ENCODE measurements at places on chromosomes 4 and X.

DNA sequence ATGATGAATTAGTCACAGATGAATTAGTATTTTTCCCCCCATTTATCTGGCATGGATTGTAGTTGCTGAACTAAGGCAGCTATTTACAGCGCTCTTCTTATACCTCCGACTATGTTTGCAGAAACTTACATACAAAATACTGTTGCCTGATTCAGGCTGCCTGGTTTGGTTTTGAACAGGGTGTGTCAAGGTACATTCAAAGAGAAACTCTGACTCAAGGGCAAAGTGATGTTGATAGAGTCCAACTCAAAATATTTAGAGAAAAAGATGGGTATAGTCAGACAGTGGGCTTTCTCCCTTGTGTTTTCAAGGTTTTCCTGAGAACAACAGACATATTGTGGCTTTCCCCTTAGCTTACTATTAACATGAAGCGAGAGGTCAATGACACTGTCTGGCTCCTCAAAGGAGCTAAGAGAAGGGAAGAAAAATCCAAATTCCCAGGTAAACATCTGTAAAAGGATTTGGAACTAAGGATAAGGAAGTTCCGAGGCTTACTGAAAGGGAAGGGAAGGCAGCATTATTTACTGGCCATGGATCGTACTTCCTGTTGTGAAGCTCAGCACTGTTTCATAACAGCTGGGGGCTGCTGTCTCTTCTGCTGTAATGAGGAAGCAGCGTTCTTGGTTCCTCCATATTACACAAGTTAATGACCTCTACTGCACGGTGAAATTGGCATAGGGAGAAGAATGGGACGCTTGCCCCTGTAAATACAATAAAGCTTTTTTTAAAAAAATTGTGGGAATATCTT, 30.9 kb downstream of the FAM9C start:
- peaks cover 4% of the 10 kb centered on the region for H3K36me3 ChIP-seq
- H3K4me1 ChIP-seq = peaks cover 70% of the 10 kb centered on the region
- H3K27ac ChIP-seq = peak overlapping the region; percentile 88
- H3K27me3 ChIP-seq = no peaks in the 10 kb centered on the region

DNA sequence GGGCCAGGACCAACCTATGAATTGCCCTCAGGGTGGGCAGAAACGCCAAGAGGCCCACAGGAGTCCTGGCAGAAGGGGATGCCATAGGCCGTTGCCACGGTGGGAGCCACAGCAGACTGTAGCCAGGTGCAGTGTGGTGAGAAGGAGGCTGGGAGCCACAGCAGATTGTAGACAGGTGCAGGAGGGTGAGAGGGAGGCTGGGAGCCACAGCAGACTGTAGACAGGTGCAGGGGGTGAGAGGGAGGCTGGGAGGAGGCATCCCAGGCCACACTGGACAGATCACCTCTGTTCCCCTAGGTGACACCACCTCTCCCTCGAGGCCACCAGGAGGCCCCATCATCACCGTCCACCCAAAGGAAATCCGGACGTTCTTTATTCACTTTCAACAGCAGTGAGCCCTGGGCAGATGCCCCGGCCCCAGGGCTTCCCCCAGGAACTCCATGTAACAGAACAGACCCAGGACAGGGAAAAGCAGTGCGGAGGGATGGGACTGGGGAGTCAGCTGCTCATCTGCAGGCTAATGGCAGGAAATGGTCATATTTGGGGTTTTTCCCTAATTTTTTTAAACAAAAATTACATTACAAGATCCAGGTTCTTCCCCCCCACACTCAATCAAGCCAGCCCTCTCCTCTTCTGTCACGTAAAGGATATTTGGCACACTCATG, 19.5 kb upstream of the MRFAP1 start:
- no peaks in the 10 kb centered on the region for H3K27me3 ChIP-seq
- no peak overlapping the region for H3K4me3 ChIP-seq
- no peak for DNase-seq
- H3K36me3 ChIP-seq = peaks cover 33% of the 10 kb centered on the region
- H3K27ac ChIP-seq = no peak overlapping the region
- H3K4me1 ChIP-seq = no peaks in the 10 kb centered on the region

- no peaks in the 10 kb centered on the region for H3K36me3 ChIP-seq
- DNase-seq = no peak
- H3K27me3 ChIP-seq = no peaks in the 10 kb centered on the region
- peaks cover 3% of the 10 kb centered on the region for H3K4me1 ChIP-seq
These were observed 66.3 kb downstream of the GAB1 start for GRCh38 chr4:143402776-143403552.

DNA sequence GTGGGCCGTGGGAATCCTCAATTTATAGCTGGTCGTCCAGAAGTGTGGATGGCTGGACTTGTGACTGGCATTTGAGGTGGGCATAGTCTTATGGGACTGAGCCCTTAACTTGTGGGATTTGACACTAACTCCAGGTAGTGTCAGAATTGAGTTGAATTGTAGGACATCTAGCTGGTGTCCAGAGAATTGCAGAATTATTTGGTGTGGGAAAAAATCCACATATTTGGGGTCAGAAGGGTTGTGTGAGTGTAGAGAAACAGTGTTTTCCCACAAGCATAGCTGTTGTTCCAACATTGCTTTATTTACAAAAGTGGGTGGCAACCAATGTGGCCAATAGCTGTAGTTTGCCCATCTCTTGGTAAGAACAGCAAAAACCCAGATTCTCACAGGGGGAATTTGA, 91.3 kb downstream of the MOSPD2 start:
- no peaks in the 10 kb centered on the region for H3K27me3 ChIP-seq
- DNase-seq = no peak
- no peak overlapping the region for H3K4me3 ChIP-seq
- no peak overlapping the region for H3K27ac ChIP-seq
- no peaks in the 10 kb centered on the region for H3K36me3 ChIP-seq

DNA sequence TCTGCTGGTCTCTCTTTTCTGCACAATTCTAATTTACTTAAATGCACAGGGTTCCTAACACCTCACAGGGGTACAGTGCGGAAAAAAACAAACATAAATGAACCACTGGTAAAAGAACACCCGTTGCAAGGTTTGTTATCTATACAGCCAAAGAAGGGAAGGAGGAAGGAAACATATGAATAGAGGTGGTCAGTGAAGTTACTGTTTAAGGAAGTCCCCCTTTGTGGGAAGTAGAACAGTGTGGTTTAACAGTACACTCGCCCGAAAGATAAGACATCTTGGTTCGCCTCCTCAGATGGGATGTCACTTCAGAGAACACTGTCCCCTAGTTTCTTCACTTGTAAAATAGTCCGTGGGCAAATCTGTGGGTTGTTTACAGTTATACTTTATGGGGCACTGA, 57.5 kb downstream of the TEC start:
- no peak overlapping the region for H3K27ac ChIP-seq
- no peaks in the 10 kb centered on the region for H3K36me3 ChIP-seq
- H3K4me1 ChIP-seq = peaks cover 10% of the 10 kb centered on the region

- H3K4me1 ChIP-seq = peaks cover 25% of the 10 kb centered on the region
- H3K4me3 ChIP-seq = no peak overlapping the region
- H3K27me3 ChIP-seq = no peaks in the 10 kb centered on the region
These were observed 111.7 kb upstream of the RPS6KA3 start for GRCh38 chrX:20378233-20378920.

DNA sequence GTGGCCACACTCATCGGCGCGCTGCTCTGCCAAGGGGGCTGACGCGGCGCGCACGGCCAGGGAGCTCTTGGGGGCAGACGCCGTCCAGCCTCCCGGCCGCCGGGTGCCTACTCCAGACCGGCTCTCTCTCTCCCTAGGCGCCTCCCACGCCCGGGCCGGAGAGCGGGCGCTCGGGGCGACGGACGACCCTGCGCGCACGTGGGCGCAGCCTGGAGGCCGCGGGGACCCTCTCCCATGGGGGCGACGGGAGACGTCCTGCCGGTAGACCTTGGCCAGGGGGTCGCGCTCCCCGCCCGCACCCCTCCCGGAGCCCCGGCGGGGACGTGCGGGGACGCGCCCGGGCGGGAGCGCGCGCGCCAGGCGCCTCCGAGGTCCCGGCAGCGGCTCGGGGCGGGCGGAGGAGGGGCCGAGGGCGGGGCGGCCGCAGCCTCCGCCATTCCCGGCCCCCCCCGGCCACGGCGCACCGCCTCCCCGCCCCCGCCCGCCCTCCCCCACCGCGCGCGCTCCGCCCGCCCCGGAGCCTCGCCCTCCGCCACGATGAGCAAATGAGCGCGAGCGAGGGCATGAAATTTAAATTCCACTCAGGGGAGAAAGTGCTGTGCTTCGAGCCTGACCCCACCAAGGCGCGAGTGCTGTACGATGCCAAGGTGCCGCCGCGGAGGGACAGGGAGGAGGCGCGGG, at the start of gene MSL3:
Gene MSL3 (plus strand): TSS at position 519 of the 681 bp plus-strand sequence. CDS start 27 bp downstream, at position 546.
- peaks cover 28% of the 10 kb centered on the region for H3K27me3 ChIP-seq
- H3K36me3 ChIP-seq = peaks cover 20% of the 10 kb centered on the region
- peak within 1 kb of the TSS; percentile 98 for H3K27ac ChIP-seq
- H3K4me1 ChIP-seq = peaks cover 18% of the 10 kb centered on the region

GRCh38 chr4:3030566-3031356, 43.6 kb downstream of the HTT-AS start:
- no peaks in the 10 kb centered on the region for H3K4me1 ChIP-seq
- H3K36me3 ChIP-seq = no peaks in the 10 kb centered on the region
- H3K4me3 ChIP-seq = no peak overlapping the region
- H3K27ac ChIP-seq = no peak overlapping the region

GRCh38 chr4:38308728-38309311, 348.6 kb downstream of the PTTG2 start:
- peaks cover 78% of the 10 kb centered on the region for H3K4me1 ChIP-seq
- H3K27me3 ChIP-seq = peaks cover under 1% of the 10 kb centered on the region
- no peak overlapping the region for H3K4me3 ChIP-seq
- no peak overlapping the region for H3K27ac ChIP-seq

GRCh38 chr4:2096073-2096609, 37.0 kb downstream of the NAT8L start:
- H3K27ac ChIP-seq = no peak overlapping the region

GRCh38 chr4:80740375-80740774, 290.1 kb upstream of the BMP3 start:
- H3K4me3 ChIP-seq = no peak overlapping the region
- no peak overlapping the region for H3K27ac ChIP-seq
- H3K36me3 ChIP-seq = no peaks in the 10 kb centered on the region
- no peaks in the 10 kb centered on the region for H3K4me1 ChIP-seq
- DNase-seq = no peak

DNA sequence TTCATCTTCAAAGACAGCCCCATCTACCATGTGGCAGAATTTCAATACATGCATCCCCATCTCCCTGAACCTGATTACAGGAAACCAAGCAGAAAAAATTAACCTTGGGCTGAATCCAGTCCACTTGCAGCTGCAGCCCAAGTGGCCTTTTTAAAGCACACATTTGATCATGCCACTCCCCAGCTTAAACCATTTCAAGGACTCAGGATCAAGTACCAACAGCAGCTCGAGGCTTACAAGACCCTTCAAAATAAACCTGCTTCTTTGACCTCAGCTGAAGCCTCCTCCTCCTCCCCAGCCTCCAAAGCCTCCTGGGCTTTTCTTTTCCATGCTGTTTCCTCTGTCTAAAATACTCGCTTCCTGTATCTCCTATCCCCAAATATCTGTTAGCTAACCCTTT, 50.7 kb upstream of the KIT start:
- no peaks in the 10 kb centered on the region for H3K27me3 ChIP-seq
- no peaks in the 10 kb centered on the region for H3K4me1 ChIP-seq
- H3K36me3 ChIP-seq = no peaks in the 10 kb centered on the region
- DNase-seq = no peak
- H3K27ac ChIP-seq = no peak overlapping the region
- no peak overlapping the region for H3K4me3 ChIP-seq

DNA sequence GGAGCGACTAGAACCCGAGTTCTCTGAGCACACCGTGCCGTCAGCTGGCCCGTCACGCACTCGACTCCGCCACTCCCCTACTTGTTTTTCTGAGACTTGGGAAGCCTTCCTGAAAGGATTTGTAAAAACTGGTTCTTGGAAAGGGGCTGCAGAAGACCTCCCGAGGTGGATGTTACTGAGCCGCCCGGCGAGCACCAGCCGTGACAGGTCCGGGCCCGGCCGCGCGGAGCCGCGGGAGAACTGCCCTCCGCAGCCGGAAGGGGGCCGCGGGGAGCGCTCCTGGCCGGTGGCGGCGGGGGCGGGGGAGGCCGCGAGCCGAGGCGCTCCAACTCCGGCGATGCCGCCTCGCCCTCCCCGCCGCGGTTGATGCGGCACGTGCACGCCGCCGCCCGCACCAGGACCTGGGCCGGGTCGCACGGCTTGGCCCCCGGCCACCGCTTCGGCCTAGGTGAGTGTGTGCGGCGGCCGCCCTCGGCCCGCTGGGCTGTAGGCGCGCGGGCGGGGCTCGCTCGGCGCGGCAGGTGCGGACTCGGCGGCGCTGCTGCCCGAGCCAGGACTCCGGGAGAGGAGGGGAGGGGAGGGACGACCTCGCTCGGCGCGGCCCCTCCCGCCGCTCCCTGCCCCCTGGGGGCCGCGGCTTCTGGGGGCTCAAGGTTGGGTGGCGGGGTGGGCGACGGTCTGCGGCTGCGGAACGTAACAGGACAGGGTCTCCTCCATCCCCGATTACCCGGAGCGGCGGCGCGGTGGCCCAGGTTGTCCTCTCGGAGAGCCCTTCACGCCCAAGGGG, 1.7 kb downstream of the SPRY1 start:
- peaks cover 40% of the 10 kb centered on the region for H3K4me1 ChIP-seq
- H3K4me3 ChIP-seq = peak overlapping the region; percentile 83
- peak overlapping the region; percentile 67 for H3K27ac ChIP-seq

DNA sequence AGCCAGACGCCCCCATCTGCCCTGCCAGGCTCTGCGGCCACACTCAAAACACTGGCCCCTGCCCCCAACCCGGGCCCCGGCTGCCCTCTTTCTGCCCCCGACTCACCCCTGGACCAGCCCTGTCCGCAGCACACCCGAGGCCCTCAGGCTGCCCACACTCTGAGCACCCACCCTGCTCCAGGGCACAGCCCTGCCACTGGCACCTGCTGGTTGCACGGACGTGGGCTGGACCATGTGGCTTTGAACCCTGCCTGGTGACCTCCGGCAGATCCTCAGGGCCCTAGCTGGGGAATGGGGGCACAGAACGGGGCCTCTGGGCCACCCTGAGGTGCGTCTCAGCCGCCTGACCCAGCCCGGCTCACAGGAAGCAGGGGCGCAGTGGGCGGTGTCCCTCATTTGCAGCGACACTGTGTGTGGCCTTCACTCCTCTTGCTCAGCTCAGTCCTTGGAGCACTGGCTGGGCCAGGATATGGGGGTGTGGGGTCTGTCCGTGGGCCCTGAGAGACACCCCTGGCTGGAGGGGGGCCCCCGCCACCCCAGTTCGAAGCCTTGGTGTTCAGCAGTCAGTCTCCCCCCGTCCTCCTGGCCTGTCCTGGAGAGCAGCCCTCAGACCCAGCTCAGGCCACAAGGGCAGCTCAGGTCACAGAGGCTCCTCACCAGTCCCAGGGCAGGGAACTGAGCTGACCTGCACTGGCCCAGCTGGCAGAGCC, 73.2 kb downstream of the FAM53A start:
- no peak overlapping the region for H3K4me3 ChIP-seq
- no peak overlapping the region for H3K27ac ChIP-seq
- H3K36me3 ChIP-seq = peaks cover 13% of the 10 kb centered on the region

GRCh38 chr4:40888933-40889332, 139.2 kb downstream of the NSUN7 start:
- no peaks in the 10 kb centered on the region for H3K36me3 ChIP-seq
- H3K4me3 ChIP-seq = no peak overlapping the region
- peaks cover 5% of the 10 kb centered on the region for H3K4me1 ChIP-seq

GRCh38 chr4:81424816-81425755, 46.6 kb downstream of the RASGEF1B start:
- no peaks in the 10 kb centered on the region for H3K36me3 ChIP-seq
- no peak overlapping the region for H3K4me3 ChIP-seq
- no peak for DNase-seq
- H3K27ac ChIP-seq = no peak overlapping the region

- no peak for DNase-seq
- no peaks in the 10 kb centered on the region for H3K27me3 ChIP-seq
- H3K27ac ChIP-seq = peak overlapping the region; percentile 95
- peaks cover 8% of the 10 kb centered on the region for H3K36me3 ChIP-seq
These were observed 399 bp downstream of the AIFM1 start for GRCh38 chrX:130165181-130165702.

- H3K36me3 ChIP-seq = no peaks in the 10 kb centered on the region
- no peak overlapping the region for H3K4me3 ChIP-seq
- peaks cover 6% of the 10 kb centered on the region for H3K27me3 ChIP-seq
- no peak overlapping the region for H3K27ac ChIP-seq
These were observed 86.4 kb downstream of the SMIM20 start for GRCh38 chr4:26000274-26000950.

Data from activated naive CD4-positive, alpha-beta T cell treated with anti-CD3 and anti-CD28 coated beads, Interleukin-2, amount 10 ng/mL, durations not matched to agents 7 days and 5 days (primary cell).